ENCODE measurements at places on chromosomes 6 and 20.

DNA sequence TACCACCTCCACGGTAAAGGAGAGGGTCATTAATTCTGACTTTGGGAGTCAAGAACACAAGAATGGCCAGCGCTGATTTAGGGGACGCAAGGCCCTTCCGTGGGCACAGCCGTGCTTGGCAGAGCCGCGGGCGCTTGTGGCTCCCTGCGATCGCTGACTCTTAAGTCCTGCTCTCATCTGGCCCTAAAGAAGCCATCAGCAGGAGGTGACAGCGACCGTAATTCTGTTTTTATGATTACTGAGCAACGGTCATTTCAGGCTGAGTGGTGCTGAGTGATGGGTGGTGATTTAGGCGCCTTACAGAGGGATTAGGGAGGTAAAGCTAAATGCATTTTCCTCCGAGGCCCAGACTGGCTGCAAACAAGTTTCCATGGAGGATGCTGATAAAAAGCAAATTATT, 364.6 kb upstream of the SULF2 start:
- no peak for DNase-seq

DNA sequence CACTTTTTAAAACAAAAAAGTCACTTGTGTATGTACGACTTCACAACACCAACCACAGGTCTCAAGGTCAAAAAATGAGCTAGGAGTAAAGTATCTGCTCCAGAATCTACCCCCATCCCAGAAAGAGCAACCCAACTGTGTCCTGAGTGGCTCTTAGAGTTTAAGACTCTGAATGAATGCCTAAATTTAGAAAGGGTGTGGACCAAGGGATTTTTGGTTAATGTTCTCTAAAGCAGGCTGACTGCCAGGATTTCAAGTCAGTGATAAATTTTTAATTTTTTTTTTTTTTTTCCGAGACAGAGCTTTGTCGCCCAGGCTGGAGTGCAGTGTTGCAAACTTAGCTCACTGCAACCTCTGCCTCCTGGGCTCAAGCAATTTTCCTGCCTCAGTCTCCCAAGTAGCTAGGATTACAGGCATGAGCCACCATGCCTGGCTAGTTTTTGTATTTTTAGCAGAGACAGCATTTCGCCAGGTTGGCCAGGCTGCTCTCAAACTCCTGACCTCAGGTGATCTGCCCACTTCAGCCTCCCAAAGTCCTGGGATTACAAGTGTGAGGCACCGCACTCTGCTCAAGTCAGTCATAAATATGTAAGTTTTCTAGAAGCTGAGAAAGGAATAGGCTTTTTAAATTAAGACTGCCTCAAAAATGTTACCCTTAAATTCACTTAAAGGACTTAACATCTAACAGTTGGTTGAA, 20.2 kb downstream of the STAU1 start:
- DNase-seq: peak; percentile 43

DNA sequence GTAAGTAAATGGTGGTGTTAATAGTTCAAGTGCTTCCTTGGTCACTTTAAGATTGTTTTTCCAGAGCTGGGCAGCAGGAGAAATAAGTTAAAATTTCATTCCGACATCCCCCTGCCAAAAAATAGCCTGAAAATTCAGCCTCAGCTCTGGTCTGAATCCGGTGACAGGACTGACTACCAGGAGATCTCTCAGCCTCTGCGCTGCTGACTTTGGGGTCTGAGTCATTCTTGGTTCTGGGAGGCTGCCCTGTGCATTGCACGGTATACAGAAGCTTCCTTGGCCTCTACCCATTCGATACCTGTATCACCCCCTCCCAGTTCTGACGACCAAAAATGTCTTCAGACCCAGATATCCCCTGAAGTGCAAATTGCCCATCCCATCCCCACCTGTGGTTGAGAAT, 36.3 kb upstream of the TFAP2C start:
- no peak for DNase-seq

- DNase-seq: peak; percentile 38
Observed at GRCh38 chr20:53990768-53991450, 79.5 kb downstream of the BCAS1 start.

DNA sequence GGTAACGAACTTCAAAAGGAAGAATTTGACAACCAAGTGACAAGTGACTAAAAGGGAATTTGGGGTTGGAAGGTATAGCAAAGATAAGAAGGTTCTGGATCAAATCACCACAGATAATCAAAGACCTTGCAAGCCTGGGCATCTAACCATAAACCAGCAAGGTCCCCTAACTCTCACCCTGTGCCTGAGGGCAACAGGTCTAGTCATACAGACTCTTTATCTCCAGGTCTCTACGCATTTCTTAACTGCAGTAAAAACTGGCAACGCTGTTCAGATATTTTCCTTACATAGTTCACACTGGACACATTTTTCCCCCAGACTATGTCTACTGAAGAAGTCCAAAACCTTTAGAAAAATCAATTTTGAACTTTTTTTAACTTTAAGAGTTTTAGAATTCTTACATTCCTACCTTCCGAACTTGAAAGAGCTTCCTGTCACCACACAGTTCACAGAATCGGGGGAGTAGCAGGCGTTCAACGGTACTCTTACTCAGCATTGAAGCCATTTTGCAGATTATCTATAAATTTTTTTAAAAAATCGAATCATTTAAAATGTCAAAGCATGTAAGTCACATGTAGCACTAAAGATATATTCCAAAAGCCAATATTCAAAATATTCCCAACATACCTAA, 23.0 kb upstream of the ANKRD60 start:
- DNase-seq: no peak

- DNase-seq: peak; percentile 31
Observed at GRCh38 chr6:56851074-56851473, 103.8 kb upstream of the BEND6 start.

DNA sequence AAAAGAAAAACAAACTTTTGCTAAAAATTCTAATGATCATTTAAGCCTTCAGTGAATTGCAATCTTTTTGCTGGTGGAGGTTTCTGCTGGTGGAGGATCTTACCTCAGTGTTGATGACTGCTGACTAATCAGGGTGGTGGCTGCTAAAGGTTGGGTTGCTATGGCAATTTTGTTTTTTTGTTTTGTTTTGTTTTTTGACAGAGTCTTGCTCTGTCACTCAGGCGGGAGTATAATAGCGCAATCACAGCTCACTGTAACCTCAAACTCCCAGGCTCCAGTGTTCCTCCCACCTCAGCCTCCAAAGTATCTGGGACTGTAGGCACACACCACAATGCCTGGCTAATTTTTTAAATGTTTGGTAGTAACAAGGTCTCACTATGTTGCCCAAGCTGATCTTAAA, 94.7 kb downstream of the ANKRD6 start:
- no peak for DNase-seq

DNA sequence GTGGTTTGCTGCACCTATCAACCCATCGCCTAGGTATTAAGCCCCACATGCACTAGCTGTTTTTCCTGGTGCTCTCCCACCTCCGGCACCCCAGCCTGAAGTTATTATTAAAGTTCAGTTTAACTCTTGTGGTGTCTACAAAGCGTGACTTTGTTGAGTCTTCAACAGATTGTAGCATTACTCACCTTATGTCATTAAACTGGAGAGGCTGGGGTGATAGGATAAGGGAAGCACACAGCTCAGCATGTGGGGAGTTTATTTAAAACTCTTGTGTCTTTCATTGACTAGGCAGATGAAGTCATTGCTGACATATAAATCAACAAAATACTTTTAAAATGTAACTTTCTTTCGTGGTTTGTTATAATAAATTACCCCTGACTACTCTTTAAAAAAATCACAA, 84.7 kb upstream of the GCM1 start:
- peak; percentile 6 for DNase-seq

All from fibroblast of skin of scalp (primary cell).